ENCODE measurements at places on chromosomes 7 and 10.

GRCh38 chr7:64774204-64774842 lies 19.9 kb upstream of the ZNF138 start:
- no peak for DNase-seq

- DNase-seq = peak; percentile 70
Measured at GRCh38 chr10:24118246-24118645, 90.7 kb upstream of the KIAA1217 start.

DNA sequence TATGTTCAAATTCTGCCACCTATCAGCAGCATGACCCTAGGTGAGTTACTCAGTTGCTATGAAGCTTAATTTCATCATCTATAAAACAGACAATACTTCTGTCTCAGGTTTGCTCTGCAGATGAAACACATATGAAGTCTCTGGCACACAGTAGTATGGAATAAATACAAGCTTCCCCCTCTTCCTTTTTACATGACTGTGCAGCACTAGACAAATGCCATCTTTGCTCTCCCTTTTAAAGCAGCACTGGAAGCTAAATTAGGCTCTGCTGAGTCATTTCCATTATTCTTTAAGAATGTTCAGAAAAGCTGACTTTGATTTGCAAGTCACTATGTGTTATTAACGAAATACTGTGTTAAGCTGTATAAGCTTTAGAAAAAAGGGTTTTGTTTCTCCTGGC lies 40.7 kb upstream of the ANAPC16 start:
- DNase-seq = peak; percentile 66

DNA sequence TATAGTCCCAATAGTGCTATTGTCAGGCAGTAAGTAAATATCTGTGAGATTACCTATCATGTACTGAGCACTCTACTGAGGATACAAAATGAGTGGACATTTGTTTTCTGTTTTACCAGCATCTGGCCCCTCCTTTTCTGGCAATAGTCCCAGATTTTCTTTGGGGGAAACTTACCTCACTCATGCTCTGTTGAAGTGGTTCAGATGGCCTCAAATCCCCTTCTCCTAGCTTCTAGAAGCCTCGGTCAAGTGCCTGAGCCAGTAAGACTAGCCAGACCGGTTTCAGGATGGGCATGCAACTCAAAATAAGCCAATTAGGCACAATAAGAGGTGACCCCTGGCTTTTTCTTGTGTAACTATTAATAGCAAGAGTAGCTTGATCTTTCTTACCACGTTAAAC lies 19.7 kb downstream of the TRDMT1 start:
- DNase-seq = peak; percentile 17

GRCh38 chr10:52814506-52814905 lies 41.9 kb upstream of the MBL2 start:
- DNase-seq = no peak

DNA sequence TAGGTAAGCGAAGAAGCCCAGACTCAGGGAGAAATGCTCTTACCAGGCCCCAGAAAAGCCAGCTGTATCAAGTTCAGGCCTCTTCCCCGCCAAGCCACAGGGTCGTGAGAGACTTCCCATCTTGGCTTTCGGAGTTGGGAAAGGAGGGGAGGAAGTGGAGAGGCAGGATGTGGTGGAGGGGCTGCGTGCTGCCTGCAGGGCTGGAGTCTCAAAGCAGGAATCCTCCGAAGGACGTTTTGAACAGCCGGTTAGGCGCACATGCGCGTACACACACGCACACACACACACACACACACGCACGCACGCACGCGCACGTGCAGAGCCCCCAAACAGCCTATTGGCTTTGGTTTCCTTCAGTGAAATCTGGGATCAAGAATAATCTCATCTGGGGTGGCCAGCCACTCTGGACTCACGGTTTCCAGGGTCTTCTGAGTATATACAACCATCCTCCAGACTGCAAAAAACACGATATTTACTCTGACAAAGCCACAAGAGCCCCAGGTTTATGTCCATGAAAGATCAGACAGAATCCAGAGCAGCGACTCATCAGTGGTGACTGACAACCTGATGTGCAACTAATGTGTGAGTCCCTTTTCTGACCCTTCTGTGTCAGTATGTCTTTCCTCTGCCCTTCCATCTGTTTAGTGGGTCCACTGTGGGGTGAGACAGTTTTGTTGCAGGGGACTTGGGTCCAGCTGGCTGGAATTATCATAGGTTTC lies 115.0 kb upstream of the ZNF438 start:
- peak; percentile 96 for DNase-seq

DNA sequence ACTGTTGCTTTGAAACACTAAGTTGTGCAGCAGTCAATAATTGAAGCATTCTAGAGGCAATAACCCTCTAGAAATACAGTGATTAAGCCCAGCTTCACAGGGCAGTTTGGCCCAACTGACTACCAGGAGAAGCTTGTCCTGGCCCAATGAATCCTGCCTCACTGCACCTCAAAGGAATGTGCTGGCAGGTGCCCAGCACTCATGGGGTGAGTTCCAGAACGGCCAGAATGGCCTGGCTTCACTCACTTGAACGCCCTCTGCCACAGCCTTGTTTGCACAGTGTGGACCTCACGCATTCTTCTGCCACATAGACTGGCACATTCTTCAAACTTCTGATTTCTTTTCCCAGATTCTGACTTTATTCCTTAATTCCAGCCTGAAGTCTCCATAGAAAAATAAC lies 6.6 kb upstream of the ITIH2 start:
- no peak for DNase-seq

DNA sequence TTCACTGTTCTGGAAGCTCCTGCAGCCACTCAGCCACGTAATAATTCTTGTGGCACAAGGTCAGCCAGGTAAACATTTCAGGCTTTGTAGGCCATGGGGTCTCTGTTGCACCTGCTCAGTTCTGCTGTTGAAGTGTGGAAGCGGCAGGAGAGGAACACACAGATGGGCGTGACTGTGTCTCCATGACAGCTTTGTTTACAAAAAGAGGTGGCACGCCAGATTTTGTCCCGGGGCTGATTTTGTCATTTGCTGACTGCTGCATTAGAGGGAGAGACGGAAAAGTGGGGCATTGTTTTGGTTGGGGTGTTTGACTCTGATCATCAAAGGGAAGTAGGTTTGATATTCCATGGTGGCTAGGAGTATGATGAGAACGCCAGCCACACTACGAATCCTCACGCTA lies 103.1 kb downstream of the PRKAG2 start:
- DNase-seq = no peak

GRCh38 chr7:151891182-151891581 lies 14.3 kb upstream of the PRKAG2 start:
- no peak for DNase-seq

DNA sequence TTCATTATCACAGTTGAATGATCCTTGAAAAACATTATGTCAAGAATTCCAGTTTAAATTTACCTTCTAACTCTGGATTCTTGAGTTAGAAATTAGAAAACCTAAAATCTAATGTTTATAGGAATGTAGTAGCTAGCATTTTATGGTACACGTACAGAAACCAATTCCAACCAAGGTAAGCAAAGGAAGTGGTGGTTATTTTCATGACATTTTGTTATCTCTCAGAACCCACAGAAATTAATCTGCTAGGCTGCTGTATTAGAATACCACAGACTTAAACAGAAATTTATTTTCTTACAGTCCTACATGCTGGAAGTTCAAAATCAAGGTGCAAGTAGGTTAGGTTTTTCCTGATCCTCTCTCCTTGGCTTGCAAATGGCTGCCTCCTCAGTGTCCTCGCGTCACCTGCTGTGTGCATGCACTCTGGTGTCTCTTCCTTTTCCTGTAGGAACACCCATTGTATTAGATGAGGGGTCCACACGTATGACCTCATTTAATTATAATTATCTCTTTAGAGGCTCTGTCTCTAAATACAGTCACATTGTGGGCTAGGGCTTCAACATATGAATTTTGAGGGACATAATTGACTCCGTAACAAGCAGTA lies 8.5 kb upstream of the CSTF2T start:
- DNase-seq = no peak

DNA sequence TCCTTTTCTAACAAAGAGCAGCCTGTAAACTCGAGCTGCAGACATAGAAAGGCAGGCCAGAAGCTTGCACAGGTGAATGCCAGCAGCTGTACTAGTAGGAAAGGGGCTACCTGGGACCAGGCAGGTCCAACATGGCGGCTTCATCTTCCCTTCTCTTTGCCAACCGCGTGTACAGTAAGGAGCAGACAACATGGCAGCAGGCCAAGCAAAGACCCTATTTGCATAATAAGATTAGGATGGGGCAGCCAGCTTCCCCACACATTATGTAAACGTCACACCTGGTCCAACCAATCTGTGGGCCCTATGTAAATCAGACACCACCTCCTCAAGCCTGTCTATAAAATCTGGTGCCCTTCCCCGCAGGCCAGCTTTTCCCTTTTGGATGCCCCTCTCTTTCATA lies 1186.5 kb upstream of the AUTS2 start:
- no peak for DNase-seq

GRCh38 chr10:104329735-104330134 lies 8.5 kb downstream of the ITPRIP start:
- peak; percentile 75 for DNase-seq

- DNase-seq = no peak
Measured at GRCh38 chr7:99194301-99194700, 13.6 kb downstream of the KPNA7 start.

GRCh38 chr10:91051829-91052228 lies 130.9 kb upstream of the ANKRD1 start:
- DNase-seq = no peak

DNA sequence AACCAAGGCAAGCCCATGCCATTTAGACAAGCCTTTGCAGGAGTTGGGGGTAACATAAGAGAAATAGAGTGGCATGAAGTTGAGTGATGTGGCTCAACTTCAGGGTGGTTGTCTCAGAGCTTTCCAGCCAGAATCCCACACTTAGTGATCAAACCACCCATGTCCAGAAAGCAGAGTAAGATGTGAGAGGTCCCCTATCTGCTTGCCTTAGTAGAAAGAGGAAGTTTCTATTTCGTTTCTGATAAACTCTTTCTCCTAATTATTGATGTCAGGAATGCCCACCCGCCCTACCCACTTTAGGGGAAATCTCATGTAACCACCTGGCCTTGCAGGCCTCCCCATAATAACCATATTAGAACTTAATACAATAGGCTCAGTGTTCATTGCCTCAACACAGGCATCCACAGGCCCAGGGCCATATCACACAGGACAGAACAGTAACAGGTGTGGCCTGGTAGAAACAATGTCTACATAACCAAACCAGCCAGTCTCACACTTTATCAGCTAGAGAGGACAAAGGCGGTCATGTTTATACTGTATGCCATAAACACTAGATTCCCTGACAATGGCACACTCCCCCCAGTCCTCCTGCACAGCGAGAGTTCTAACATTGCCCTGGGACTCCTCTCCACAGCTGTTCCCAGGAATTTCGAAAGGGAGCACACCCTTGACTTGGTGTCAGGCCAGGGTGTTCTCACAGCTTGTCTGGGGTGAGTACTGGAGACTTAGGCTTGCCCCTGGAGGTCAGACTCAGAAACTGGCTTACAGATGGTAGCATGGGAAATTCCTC lies 364.4 kb downstream of the CXCL12 start:
- DNase-seq = no peak

DNA sequence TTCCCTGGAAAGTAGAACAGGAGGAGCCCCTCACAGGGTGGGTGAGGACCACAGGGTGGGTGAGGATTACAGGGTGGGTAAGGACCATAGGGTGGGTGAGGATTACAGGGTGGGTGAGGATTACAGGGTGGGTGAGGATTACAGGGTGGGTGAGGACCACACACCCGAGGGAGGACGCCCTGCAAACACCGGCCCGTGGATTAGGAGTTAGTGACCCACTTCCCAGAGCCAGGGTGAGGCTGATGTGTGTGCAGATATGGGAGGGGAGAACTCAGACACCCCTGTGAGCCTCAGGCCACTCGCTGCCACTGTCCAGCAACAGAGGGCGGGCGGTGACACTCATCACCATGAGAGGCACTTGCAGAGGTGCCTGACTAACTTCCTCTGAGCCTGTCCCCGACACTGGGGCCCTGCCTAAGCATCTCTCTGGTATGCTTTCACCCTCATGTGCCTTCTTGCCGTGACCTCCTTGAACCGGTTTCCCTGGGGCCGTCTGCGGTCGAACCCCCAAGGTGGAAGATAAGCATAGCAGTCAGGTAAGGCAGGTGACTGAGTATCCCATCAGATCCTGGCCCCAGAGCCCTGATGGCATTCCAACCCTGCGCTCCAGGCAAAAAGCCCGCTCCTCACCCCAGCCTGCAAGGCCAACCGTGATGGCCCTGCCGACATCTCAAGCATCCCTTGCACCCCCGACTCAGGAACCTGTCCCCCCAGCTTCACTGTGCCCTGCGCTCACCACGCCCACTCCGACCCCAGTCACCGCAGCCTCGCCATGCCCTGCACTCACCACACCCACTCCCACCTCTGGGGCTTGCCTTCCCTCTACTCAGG lies 74.1 kb downstream of the FAM53B start:
- DNase-seq = no peak

GRCh38 chr10:118753331-118754228 lies 1.2 kb downstream of the CACUL1 start:
- peak; percentile 29 for DNase-seq

DNA sequence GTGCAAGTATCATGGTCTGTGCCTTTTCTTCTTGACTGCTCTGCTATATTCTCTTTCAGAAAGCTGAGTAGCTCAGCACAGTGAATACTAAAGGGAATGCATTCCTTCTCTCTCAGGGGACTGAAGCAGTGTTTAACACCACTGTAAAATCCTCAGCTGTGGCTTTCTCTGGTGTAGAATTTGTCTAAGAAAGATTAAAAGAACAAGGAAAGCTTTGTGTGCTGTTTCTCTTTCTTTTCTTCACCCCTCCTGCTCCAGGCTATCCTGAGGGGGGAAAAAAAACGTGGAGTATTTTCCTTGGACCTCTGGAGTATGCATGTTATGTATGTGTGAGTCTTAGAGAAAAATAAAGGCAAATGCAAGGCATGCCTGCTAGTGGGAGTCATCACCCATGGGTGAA lies 383.9 kb downstream of the AUTS2 start:
- DNase-seq = peak; percentile 72

DNA sequence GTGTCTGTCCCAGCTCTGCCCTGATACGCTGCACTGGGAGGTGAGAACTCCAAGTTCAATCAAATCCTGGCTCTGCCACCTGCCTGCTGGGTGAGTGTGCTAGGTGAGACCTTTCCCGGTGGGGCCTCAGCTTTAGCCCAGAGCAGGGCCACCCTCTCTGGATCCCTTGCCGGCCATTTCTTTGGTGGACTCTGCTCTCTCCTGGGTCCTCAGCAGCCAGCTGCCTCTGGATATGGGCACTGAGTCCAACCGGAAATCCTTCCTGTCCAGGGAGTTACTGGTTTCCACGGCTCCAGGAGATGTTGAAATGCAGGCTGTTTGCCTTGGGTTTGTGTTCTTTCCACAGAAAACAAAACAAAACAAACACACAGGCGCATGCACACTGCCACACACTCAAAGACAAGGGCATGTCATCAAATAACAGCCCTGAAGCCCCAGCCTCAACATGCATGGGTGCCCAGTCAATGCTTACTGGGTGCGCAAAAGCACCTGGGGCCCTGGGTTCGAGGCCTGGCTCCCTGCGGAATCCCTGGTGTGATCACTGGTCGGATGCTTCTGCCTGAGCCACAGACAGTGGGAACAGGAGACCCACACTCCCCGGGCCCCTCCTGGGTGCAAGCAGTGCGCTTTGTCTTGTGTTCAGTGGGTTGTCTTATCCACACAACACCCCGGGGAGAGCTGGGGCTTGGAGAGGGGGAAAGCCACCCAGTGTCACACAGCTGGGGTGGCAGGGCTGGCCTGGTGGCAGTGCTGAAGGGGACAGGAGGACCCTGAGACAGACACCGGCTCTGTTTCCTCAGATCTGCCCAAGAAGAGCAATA lies 33.1 kb downstream of the PPIF start:
- peak; percentile 37 for DNase-seq
